ENCODE measurements at places on chromosomes 16 and 17. TPM values are rescaled to one million over a fixed set of nuclear protein-coding genes. Genes with fewer than 3 reads are reported as not detected.

GRCh38 chr16:85370543-85370880, 242.6 kb upstream of the GSE1 start:
- no peak for DNase-seq

GRCh38 chr16:89910717-89911354, 7.8 kb upstream of the MC1R start:
- no peak for DNase-seq

DNA sequence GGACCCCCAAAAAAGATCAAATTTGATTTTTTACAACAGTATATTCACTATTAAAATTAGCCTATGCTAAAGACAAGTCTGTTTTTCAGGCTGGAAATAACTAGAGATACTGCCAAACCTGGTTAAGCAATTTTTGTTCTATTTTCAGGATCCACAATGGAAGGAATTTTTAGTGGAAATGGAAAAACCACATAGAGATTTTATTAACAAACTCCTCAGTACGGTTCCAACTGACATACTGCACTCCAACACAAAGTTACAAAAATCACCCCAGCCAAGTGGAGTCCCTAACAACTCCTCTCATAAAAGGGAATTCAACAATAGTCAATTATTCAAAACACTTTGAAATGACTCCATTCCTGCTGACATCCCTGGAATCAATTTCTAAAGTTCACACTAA, 101.6 kb upstream of the TOB1 start:
- no peak for DNase-seq

CD300C gene
- 0.24 TPM for total RNA-seq

Measured in cardiac septum (tissue), 1 donor.